AG09309 (cell line): ENCODE measurements at places on chromosomes 11 and 22.

DNA sequence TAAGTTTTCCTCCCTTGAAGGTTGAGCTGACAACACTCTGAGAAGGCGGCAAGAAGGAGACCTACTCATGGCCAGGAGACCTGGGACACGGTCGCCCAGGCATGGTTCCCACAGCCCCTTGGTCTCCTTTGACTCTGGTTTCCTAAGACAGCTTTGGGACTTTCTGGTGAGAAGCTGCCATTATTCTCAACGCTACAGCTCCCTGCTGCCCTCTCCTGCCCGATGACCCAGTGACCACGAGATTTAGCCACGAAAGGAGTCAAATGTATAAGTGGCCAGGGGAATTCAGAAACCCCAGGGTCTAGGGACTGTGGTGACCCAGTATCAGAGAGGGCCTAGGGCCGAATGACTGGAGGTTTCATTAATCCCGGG, 699 bp upstream of the SDF2L1 start:
- DNase-seq: no peak

DNA sequence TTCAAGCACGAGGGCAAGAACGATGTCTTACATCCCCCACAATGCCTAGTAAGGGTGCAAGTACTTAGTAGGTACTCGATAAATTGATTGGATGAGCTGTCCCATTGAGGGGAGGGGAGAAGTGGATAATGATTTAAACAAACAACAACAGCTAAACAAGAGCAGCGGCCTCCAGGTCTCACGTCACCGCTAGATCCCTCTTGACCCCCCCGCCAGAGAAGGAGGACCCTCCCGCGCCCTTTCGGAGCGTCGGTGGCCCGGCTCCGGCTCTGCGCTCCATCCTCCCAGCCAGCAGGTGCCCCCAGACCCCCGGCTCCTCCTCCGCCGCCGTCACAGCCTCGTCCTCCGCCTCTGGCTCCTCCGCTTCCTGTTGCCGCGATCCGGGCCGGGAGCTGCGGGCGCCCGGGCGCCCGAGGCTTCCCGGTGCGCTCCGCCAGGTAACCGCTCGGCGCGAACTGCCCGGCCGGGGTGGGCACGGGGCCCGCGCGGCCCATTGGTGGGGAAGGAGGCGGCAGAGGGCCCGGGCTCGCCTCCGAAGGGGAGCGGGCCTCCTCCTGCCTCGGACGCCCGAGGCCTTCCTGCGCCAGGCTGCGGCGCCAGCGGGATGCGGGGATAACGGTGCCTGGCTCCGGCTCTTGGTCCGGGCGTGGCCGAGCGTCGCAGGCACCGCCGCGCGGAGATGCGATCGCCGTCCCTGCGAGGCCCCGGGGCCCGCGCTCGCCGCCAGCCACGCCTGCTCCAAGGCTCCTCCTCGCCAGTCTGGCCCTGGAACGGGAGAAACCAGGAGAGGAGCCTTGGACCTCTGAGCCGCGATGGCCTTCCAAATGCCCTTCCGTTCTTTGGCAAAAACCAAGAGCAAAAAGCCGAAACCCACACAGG, at the start of gene TLCD5:
Gene TLCD5 (plus strand): TSS at position 368 of the 879 bp plus-strand sequence. CDS start 2,143 bp downstream, outside the sequence.
- no peak for DNase-seq

DNA sequence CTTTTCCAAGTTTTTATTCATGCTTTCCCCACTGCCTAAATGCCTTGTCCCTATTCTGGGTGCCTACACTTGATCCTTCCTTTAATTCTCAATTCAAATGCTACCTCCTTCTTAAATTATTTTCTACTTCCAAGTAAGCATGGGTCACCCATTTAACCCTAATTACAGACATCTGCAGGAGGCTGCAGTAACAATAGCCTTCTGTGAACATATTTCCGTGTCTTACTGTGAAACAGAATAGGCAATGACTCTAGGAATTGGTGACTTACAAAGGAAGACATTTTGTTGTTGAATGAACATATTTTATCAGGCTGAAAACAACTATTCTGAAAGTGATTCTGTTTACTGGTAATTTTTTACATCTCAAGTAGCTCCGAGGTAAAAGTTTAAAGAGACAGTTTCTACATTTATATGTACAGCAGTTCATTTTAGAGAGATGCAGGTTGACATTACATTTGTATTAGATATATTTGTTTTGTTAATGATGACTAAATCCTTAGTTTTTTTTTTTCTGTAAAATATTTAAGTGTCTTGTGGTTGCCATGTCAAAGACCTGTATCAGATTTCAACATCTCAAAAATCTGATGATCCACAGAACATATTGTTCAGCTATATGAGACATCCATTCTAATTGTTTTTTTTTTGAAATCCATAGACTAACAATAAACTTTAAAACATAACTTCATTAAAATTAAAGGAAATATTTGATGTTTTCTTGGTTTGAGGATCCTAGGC, 316.8 kb downstream of the CASP12 start:
- DNase-seq: no peak

GRCh38 chr22:31346733-31347250, 646 bp upstream of the PATZ1 start:
- DNase-seq: no peak

GRCh38 chr11:68798221-68798813, 43.4 kb downstream of the CPT1A start:
- DNase-seq: no peak

GRCh38 chr22:35425971-35426800, 26.2 kb downstream of the MCM5 start:
- DNase-seq: no peak

GRCh38 chr22:35619336-35620094, 2.4 kb upstream of the MB start:
- no peak for DNase-seq

DNA sequence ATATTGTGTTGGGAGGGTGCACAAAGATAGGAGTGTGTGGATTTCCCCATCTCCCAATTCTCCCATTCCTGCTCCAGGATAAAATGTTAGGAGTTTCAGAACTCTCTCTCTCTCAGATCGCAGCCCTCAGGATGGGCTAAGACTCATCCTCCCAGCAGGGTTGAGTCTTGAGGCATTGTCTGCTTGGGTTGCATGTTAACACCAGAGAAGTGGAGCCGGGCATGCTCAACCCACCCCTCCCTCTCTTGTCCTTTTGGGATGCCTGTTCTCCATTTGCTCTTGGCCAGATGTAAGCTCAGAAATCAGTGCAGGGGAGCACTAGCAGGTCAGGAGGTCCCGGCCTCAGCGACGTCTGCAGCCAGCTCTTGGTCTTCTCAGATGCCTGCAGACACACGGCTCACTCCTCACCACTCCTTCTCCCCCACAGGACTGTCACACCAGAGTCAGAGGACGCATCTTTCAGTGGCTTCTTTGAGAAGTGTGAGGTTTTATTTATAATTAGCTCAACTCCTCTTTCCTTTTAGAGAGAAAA, 1456.5 kb downstream of the TBC1D22A start:
- no peak for DNase-seq

DNA sequence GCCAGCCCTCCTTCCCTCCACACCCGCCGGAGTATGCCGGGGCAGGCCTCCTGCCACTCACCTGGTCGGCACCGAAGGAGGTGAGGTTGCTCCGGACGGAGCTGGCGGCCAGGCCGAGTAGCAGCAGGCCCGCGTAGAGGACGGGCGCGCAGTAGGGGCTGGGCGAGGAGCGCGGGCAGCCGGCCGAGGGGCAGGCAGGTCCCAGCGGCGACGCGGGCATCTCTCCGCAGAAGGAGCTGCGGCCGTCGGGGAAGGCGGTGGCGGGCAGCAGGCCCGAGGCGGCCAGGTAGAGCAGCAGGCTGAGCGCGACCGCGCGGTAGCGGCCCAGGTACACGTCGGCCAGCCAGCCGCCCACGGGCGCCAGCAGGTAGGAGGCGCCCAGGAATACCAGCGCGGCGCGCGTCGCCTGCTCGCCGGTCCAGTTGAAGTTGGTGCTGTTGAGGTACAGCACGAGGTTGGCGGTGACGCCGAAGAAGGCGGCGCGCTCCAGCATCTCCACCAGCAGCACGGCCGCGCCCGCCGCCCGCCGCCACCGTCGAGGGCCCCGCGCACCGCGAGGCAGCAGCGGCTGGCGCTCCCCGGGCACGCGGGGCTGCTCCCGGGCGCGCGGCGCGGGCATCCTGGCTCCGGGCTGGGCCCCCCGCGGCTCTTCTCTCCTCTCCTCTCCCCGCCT, 907 bp downstream of the SLC15A3 start:
- DNase-seq: no peak
